ENCODE measurements at places on chromosomes 4 and X.

DNA sequence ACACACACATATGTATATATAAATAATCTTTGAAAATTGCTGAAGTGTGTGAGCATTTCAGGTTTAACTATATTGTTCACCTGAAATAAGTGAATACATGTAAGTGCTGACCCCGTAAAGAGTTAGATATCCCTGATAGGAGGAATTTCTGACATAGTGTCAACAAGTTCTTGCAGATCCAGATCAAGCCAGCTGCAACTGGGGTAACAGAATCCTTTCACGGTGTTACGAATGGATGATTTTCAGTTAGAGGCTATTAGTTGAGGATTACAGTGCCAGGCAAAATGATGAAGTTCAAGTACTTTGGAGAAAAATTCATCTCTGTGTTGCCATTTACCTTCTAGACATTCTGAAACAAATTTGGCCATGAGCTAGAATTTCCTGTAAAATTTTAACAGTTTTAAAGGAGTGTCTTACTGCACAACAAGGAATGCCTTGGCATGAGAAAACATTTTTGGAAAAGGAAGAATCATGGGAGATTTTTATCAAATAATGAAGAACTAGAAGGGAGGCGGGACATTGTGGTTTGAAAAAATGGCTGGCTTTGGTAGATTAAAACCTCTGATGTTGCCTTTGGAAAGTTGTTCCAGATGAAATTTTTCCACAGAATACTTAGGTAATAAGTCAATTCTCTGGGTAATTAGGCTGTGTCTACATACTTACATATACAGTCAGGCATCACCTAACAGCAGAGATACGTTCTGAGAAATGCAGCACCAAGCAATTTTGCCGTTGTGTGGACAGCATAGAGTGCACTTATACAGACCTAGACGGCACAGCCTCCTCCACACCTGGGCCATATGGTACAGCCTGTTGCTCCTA is 84.4 kb upstream of the FAT1 start:
- DNase-seq: no peak

DNA sequence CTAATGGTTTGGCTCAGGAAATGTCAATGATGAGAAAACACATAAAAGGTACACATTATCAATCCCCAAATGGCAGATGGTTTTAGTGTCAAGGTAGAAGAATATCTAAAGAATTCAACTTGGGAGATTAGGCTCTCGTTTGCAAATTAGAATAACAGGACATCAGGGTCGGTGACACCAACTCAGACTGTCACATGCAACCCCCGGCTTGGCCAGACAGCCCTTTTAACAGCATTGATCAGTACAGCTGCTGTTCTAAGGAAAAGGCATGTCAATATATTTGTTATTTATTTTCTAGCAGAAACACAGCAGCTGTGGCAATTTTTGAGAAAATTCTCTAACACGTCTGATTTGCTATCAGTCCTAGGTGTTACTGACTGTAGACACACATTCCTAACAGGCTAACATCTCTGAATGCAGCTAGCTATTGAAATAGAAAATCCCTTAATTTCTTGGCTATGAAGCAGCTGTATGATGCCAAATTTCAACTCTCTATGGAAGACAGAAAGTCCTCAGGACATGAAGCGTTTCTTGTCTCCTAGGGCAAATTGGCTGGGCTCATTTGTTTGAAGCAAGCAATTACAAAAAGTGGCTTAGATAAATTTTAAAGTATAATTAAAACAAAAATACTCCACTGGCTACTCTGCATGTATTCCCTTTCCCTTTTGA is 269.0 kb upstream of the CXXC4 start:
- DNase-seq: no peak

DNA sequence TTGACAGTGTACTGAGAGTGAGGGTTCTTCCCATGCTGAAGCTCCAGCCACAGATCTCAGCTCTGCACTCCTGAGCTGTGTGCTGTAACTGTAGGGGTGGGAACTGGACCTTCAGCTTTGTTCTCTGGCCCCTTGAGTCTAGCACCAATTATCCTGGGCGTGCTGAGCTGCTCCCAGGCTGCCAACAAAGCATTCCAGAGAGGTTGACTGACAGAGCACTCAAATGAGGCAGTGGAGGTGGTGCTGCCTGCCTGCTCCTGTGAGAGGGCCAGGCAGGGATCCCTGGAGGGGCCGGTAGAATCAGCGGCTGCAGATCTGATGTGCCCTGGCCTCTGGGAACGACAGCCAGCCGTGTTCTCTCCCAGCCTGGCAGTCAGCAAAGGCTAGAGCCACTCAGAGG is 375.7 kb upstream of the AADAT start:
- no peak for DNase-seq

DNA sequence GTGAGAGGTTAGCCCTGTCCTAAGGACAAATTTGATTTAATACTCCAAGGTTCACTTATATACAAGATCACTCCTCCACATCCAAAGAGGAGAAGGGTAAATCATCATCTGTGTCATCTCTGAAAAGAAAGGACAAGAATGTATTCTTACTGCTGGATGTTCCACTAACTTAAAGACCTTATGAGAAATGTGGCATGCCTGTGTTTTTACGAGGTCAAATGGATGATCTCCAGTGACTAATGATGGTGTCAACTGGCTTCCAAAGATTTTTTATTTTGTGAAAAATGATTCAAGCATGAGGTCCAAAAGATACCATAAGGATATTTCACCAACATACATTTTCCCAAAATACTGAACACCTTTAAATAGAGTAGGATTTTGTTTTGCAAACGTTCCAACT is 143.4 kb downstream of the PTCHD1 start:
- no peak for DNase-seq

DNA sequence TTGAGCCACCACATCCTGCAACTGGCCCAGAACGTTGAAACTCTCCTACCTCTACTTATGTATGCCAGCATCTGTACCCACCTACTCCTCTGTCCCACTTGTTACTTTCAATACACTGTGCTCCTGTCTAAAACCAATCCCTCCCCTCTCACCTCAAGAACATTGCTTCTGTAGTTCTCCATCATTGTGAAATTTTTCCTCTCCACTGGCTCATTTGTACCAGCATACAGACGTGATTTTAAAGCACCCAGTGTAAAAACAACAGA is 25.5 kb upstream of the USO1 start:
- DNase-seq: no peak

GRCh38 chr4:16240300-16240699 is 14.0 kb upstream of the TAPT1 start:
- no peak for DNase-seq

- no peak for DNase-seq
Observed at GRCh38 chr4:11214281-11214680, 214.4 kb downstream of the HS3ST1 start.

DNA sequence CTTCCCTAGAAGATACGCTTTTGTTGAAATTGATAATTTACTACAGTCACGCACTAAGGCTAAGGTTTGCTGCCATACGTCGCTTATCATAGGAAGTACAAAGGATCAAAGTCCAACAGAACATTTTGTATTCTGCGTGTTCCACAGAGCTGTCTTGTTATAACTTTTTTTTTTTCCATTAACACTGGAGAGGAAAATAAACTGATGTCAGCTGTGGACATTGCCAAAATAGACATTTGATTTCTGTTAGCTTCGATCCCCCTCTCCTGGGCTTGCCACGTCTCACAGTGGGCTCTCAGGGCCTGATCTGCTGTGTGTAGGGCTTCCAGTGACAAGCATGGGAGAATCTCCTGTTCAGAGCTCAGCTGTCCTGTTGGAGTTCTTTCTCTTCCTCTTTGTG is 93.3 kb downstream of the SPATA18 start:
- no peak for DNase-seq

DNA sequence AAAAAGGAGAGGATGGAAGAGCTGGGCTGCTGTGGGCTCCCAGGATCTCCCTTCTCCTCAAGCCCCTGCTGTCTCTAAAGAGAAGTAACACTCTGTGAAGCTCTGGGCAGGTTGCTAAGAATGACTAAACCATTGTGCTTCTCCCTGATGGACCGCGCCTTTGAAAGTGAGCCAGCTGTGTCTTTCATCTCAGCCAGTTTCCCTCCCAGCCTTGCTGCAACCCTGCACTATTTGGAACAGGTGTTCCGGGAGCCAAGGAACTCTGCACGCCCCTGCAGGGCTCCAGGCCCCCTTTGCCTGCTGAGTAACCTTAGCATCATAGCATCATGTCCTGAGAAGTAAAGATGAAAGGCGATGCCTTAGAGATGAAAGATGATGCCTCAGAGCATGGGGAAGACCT is 39.7 kb downstream of the SMIM20 start:
- DNase-seq: no peak

GRCh38 chr4:152849350-152849749 is 69.6 kb downstream of the ARFIP1 start:
- DNase-seq: no peak

DNA sequence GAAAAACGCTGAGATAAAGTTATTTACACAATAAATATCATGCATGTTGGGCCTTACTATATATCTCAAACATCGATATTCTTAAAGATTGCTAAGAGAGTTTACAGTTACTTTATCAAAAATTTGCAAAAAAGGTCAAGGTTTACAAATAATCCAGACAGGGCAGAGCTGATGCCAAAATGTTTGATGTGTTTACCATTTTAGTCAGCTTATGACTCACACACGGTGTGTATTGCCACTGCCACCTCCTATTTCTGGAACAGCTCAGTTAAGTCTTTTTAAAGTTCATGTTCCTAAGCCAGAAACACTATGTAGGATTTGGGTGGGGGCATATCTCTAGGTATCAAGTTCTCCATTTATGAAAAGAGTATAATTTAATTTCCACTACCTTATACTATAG is 580.6 kb downstream of the INPP4B start:
- DNase-seq: no peak

DNA sequence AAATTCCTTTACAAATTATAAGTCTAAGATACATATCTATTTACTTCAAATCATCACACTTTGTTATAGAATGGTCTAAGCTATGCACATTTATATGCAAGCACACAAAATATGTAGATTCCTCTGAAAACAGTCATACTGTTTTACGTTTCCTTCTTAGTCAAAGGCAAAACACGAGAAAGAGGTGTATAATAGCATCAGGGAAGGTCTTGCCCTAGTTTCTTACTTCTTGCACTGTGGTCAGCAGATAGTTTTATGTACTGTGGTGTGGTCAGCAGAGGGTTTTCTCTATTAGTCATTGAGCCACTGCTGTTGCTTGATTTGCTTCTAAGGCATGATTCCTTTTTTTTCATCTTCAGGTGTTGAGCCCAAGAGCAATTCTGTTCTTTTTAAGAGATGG is 117.7 kb downstream of the ADAM29 start:
- no peak for DNase-seq

DNA sequence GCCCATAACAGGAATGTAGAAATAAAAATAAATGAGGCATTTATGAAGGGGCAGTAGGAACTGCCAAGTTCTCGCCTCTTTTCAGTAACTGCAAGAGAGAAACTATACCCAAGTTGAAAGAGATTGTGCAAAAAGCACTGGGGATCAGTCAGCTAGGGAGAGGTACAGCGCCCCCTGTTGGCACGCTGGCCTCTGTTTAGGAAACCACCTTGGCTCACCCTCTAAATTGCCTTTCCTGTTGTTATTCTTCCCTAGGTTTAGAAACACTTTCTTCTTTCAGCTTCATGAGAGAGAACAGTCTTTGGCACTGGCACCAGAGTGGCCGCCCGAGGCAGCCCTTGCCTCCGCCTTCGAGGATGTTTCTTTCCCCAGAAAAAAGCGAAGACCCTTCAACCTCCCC is 348.5 kb downstream of the MID1IP1 start:
- peak; percentile 28 for DNase-seq

GRCh38 chr4:158253350-158253980 is 43.2 kb downstream of the TMEM144 start:
- DNase-seq: peak; percentile 16

DNA sequence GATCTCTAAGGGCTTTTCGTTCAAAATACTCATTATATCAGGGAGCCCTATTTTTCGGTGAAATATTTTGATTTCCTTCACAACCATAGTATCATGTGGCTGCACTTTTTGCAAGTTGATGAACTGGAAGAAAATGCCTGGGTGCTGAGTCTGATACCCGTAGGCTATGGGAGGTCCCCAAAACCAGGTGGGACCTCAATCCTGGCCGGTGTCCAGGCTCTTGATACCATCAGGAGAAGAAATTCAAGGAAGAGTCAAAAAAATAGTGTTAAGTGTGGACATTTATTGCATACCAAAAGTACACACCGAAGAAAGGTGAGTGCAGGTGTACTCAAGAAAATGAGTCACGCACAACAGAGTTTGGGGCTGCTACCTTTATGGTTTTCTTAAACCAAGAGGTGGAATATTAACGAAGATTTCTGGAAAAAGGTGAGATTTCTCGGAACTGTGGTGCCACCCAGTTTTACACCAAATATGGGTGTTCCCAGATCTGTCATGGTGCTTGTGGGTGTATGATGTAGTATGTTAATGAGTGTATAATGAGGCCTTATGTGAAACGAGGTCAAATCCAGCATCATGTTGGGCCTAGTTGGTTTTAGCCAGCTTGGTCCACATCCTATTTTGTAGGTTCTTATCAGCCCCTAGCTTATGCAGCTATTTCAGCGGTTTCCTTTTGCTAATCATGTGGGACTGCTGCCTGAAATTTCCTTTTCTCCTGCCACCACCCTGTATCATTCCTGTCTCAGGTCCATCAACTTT is 29.9 kb downstream of the VCX2 start:
- DNase-seq: no peak

DNA sequence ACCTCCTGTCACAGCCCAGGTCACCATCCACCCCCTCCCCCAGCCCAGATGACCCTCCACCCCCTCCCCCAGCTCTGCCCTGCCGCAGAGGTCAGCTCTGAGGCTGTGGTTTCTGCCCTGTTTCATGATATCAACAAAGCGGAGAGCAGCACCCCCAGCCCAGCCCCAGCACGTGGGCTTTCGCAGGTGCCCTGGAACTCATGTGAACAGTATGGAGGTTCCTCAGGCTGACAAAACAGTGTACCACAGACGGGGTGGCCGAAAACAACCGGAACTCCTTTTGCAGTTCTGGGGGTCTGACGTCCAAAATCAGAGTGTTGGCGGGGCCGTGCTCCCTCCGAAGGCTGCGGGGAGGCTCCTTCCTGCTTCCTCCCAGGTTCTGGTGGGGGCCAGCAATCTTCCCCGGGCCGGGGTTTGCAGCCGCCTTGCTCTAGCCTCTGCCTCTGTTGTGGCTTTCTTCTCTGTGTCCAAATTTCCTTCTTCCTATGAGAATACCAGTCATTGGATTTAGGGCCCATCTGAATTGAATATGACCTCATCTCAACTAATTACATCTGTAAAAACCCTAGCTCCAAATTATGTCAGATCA is 7.9 kb upstream of the PSAPL1 start:
- no peak for DNase-seq

DNA sequence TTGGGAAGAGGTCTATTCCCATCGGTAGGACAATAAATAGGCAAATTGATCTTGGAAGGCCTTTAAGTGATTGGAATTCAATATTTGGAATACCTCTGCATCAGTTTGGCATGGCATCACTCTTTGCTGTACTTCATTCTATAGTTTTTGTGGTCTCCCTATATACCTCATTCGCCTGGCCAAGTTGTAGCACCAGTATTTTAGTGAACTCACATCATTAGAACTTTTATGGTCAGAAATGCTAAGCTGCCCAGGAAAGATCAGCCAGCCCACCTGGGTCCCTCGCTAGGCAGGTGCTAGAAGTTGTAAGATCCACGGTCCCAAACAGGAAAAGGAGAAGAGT is 40.3 kb downstream of the ZCCHC13 start:
- no peak for DNase-seq
